Effector CD4-positive, alpha-beta T cell (primary cell): ENCODE measurements at places on chromosomes 3 and 15.

- DNase-seq: no peak
These were observed 16.1 kb upstream of the KY start for GRCh38 chr3:134666885-134667284.

GRCh38 chr3:194685718-194686413, at the start of gene FAM43A:
FAM43A (plus strand) TSS chr3:194685883; CDS start chr3:194686827, 944 bp downstream.
- peak; percentile 41 for DNase-seq

DNA sequence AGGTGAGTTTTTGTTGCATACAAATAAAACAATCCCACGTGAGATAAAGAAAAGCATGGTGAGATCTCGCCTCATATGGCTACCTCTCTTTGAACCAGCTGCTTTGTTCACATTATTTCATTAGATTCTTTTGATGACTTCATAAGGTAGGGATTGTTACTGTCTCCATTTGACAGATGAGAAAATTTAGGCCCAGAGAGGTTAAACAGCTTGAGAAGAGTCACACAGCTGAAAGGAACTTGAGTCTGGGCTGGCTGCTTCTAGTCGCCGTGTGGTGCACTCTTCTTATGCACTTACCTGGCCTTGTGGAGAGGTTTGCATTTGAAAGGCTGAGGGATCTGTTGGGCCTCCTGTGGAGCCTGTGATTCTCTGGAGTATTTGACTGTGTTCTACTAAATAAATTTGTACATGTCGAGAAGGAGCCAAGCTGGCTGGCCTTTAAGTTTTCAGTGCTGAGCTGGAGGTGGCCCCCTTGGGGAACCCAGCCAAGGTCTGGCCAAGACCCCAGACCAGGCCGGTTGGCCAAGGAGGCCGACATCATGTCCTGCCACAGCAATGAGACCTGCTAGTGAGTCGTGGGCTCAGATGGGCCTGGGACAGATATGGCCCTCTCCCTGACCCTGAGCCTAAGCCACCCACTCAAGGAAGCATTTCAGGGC, 125.1 kb downstream of the SMAD6 start:
- no peak for DNase-seq

GRCh38 chr3:17577796-17578520, 164.5 kb downstream of the TBC1D5 start:
- DNase-seq: no peak

- no peak for DNase-seq
These were observed 81.5 kb upstream of the KCNMB2 start for GRCh38 chr3:178454726-178455125.

- no peak for DNase-seq
These were observed 78.4 kb downstream of the FBXL2 start for GRCh38 chr3:33355611-33356010.

DNA sequence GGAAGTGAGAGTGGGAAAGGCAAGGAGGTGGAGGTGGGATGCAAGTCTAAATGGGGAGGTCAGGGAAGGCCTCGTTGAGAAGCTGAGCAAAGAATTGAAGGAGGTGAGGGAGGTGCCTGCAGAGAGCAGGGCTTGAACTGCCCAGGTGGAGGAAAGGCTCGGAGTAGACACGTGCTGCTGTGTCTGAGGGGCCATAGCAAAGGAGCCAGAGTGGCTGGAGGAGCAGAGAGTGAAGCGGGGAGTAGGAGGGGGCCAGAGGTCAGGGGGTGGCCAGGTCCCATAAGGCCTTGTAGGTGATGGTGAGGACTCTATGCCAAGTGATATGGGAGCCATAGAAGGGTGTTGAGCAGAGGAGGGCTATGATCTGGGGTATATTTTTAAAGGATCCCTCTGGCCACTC, 21.4 kb upstream of the HRH1 start:
- DNase-seq: no peak

DNA sequence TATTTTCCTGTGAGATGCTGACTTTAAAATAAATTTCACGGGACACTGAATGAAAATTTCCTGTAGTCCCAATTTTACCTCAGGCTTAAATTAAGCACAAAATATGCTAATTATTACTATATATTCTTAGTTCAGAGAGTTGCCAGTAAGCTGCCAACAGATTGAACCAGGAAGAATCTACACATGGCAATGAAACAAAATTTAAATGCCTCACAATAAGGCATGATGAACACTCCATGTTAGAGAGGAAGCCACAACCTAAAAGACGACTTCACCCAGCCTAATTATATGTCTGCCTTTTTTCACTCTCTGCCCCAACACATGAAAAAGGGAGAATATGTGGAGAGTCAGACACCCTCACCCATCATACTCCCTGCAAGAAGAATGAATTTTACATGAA, 39.7 kb downstream of the DNAAF4 start:
- DNase-seq: no peak

GRCh38 chr3:155504682-155505081, 211.2 kb upstream of the STRIT1 start:
- no peak for DNase-seq

GRCh38 chr3:101939361-101940049, 90.2 kb downstream of the NFKBIZ start:
- DNase-seq: no peak

DNA sequence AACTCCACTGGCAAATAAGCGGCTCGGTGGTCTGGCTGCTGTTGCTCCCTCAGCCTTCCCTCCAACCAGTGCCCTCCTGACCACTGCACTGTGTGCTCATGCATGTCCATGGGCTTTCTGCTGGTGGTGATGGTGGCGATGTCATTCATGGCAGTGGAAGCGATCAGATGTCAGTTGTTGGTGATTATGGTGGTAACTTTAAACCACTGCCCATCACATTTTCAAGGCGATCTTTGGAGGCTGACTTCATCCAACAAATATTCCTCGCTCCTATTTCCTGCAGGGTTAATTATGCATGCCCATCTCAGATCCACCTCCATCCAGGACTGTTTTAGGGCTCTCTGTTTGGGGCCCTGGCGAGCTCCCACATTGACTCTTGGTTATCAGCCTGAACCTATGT, 13.4 kb upstream of the HCN4 start:
- no peak for DNase-seq

- no peak for DNase-seq
These were observed 23.9 kb downstream of the MED12L start for GRCh38 chr3:151109286-151109800.

GRCh38 chr3:53257465-53257864, 1.6 kb upstream of the TKT start:
- DNase-seq: no peak

DNA sequence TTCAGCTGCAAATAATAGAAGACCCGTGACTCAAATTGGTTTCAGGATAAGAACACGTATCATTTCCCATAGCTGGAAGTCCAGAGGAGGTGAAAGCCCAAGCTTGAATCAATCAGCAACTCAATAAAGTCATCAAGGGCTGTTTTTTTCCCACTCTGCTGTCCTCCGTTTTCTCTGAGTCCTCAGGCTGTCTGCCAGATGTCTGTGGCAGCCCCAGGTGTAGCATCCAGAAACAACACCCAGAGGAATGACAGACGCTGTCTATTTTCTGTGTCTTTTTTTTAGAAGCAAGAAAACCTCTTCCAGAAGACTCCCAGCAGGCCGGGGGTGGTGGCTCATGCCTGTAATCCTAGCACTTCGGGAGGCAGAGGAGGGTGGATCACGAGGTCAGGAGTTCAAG, 204.4 kb downstream of the FAM43A start:
- DNase-seq: no peak

- no peak for DNase-seq
These were observed 749 bp downstream of the ITGA11 start for GRCh38 chr15:68431037-68431791.

DNA sequence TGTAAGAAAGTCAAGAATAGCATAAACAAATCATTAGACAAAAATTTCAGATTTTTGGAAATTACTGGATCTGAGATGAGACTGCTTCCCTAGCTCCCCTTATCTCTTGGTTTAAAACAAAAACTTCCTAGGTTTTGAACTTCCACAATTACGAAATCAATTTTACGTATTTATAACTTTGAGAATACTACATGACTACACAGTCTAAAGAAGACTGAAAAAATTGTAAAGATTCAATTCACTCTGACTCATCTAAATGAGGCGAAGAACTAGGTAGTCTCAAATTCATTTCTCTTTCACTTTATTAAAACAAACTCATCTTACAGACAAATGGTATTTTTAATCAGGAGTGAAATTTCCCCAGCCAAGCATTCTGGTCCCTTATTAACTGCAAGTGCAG, 10.3 kb downstream of the CCDC54 start:
- no peak for DNase-seq

GRCh38 chr3:197027896-197028727, 1.5 kb downstream of the MELTF start:
- no peak for DNase-seq

DNA sequence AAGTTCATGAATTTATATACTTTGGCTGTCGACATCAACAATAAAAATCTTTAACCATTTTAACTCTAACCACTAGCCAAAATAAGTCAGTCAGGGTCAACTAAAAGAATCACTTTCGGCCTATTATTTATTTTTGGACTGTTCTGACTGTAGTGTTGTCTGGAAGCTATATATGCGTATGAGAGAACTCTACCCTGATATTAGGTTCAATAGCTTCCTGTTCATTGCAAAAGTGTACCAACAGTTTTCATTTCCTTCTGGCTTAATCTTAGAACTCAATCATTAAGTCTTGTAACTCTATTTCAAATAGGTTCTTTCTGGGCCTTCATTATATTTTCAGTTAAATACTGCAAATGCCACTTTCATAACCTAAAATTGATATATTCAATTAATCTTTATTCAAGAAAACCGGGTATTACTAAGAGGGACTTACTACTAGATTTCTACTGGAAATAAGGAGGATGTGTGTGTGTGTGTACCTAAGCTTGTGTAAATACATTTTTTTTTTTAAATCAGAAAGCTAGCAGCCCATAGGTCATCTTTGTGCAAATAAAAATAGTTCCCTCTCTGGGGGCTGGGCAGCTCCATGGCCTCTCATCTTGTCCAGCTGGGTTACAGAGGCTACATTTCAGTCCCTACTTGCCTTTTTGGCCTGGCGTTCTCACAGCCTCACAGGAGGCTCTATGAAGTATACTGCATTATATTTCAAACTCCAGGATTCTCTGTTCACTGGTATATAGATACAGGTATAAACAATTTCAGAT, 5.8 kb downstream of the SERPINI2 start:
- no peak for DNase-seq

DNA sequence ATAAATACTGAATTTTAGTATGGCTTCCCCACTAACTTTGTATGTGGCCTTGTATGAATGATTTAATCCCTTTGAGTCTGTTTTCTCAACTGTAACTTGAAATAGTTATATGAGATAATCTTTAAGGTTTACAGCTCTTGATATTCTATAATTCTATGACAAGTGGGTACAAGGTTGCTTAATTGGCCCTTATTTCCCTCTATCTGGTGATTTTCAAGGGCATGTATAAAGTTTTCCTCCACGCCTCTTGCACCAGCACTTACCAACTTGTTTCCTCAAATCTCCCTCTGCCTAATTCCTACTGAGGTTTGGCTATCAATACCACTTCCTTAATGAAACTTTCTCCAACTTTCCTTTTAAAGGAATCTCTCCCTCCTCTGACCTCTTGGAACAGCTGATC, 112.9 kb downstream of the ISL2 start:
- DNase-seq: no peak

DNA sequence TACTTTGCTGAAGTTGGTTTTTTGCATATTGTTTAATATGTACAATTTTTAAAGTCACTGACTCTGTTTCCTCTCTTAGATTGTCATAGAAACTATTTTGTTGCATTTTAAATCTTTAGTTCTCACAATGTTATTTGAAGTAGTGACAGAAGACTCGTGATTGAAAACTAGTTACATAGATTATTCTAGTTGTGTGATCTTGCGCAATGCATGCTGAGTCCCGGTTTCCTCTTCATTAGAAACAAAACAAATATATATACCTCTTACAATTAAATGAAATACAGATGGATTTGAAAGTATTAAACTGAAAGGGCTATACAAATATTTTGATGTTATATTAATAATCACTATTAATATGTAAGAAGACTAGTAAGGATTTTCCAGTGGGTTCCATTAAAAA, 333.0 kb downstream of the LPP start:
- DNase-seq: no peak

DNA sequence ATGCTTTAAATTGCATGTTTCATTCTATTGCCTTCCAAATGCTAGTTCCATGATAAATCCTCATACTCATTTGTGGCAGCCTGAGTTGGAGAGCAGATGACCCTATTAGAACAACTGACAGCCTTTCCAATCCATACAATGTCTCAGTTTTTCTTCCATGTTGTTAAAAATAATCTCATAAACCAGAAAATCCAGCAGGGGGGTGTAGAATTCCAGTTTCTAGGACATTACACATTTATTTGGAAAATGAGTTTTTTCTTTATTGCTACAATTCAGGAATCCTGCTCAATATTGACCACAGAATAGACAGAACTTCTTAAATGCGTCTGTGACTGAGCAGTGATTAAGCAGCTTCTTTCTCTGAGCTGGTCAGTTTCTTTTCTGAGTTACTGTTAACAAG, 174.2 kb upstream of the ATP10A start:
- DNase-seq: no peak

GRCh38 chr3:186990878-186991308, 60.6 kb downstream of the ST6GAL1 start:
- no peak for DNase-seq

DNA sequence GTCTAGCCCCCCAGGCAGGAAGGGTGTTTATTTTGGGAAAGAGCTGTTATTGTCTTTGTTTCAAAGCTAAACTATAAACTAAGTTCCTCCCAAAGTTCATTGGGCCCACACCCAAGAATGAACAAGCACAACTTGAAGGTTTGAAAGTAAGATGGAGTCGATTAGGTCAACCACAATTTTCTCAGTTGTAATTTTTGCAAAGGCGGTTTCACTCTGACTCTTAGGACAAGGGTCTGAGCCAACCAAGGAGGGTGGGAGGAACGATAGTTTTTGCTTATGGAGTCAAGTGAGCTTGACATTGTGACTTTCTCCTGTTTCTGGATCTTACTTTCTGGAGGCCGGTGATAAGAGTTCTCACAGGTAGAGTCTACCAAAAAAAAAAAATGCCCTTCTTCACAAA, 5.8 kb upstream of the ZNF770 start:
- DNase-seq: no peak

- DNase-seq: no peak
These were observed 32.2 kb downstream of the ATP10A start for GRCh38 chr15:25830844-25831451.

- DNase-seq: no peak
These were observed 84.0 kb downstream of the DIPK2A start for GRCh38 chr3:144055604-144056003.

- no peak for DNase-seq
These were observed 443.3 kb downstream of the GABRG3 start for GRCh38 chr15:27414168-27414870.

DNA sequence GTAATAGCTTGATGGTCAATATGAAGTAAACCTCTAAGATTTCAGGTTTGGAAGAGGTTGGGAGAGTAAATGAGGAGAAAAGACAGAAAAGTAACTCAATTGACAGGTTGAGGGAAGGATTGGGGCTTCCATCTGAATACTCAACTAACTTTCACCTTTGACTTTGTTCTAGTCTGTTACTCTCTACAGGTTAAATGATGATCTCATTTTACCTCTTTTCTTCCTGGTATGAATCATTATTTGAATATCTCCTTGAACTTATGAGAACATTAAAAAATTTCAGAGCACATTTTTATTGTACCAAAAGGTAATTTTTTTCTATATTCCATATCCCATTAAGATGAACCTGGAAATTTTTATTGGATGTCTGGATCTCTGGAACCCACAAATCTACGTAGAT, 87.9 kb upstream of the KCNH8 start:
- no peak for DNase-seq

- no peak for DNase-seq
These were observed 291.7 kb downstream of the MEX3B start for GRCh38 chr15:81754078-81754477.

GRCh38 chr15:64016257-64016656, 30.0 kb downstream of the DAPK2 start:
- no peak for DNase-seq

GRCh38 chr3:136343873-136344555, 93.9 kb downstream of the PCCB start:
- no peak for DNase-seq
